Stimulated activated naive CD8-positive, alpha-beta T cell treated with anti-CD3 and anti-CD28 coated beads, Interleukin-15, Interleukin-2, amounts not matched to agents 100 U/mL and 50 U/mL, for 24 hours (primary cell): ENCODE measurements at places on chromosomes 5 and 9.

- DNase-seq, result no peak
Measured at GRCh38 chr9:116966199-116966598, 279.1 kb downstream of the TRIM32 start.

DNA sequence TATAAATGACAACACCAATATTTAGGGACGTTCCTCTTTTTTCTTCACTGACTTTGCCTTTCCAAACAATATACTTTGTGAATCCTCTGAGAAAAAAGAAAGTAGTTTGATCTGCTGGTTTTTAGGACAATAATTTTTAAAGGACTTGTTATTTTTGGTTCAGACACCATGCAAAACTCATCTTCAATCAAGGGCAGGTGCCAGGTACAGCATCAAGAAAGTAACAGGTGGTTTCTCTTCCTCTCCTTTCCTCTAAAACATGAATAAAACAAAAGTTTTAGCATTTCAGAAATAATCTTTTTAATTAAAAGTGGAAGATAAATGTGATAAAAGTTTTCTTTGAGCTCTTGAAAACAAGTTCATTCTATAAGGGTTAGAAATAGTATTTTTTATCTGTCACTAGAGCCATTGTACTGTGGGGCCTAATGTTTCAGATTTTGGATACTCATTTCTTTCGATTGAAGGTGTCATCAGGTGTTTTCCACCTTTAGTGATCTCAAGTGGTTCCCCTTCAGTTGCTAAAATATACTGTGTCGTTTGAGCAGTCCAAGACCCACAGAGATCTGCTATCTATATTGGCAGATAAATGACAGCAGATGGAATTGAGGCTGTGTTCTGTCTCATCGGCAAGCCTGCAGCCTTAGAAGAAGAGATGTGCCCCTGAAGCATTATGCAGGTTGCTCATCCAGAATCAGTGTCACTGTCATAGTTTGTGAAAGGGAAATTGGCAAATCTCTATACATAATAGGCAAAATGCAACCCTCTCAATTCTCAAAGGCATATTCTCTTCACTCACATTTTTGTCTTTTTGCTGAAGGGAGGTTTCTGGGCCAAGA is 499.7 kb downstream of the PDE4D start:
- DNase-seq, result no peak

DNA sequence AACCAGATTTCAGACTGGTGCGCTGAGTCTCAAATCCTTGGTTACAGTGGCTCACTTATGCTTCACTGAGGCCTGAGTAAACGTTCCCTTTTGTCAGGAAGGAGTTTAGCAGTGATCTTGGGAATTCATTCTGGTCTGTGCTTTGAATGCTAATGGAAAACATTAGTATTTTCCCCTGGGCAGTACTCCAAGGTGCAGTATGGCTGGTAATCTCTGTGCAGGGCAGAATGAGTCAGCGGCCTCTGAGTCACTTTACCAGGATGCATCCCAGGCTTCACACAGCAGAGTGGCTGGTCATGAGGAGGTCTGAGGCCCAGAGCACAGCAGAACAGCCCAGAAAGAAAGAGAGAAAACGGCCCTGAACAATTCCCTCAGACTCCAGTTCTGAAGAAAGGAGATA is 54.0 kb downstream of the PCA3 start:
- DNase-seq, result no peak

DNA sequence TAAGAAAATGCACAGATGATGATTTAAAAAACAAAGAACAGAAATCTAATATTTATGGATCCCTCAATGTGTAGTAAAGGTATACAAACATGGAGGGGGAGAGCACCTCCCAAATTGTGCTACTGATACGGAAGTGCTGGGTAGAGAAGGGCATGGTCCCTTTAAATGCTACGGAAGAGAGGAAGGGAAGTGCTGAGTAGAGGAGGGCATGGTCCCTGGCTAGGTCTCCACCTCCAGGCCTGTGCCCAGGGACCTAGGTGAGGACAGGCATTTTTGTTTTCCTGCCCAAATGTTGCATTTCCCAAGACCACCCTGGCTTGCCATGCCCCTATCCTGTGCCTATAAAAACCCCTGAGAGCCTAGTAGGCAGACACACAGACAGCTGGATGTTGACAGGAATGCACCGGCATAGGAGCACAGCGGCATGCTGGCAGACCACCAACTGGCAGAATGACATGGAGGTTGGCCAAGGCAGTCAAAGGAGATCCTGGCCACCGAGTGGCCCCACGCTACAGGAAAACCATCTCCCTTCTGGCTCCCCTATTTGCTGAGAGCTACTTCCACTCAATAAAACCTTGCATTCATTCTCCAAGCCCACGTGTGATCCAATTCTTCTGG is 62.1 kb upstream of the SPDL1 start:
- no peak for DNase-seq

DNA sequence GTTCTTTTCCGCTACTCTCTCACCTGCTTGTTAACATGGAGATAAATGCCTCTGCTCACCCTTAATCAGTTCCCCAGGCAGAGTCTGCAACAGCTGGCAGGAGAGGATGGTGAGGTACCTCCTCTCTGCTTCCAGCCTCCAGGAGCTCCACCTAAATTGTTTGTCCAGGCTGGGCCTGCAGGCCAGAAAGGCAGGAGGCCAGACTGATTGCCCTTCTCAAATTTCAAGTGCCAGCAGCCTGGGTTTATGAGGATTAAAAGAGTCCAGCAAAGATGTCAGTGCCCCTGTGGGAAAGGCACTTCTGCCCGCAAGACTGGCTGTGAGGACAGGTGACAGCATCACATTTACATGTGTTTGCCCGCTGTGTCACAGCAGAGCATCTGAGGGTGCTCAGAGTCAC is 19.8 kb downstream of the CORO2A start:
- no peak for DNase-seq

GRCh38 chr5:34811706-34812105 is 27.3 kb upstream of the TTC23L start:
- no peak for DNase-seq

DNA sequence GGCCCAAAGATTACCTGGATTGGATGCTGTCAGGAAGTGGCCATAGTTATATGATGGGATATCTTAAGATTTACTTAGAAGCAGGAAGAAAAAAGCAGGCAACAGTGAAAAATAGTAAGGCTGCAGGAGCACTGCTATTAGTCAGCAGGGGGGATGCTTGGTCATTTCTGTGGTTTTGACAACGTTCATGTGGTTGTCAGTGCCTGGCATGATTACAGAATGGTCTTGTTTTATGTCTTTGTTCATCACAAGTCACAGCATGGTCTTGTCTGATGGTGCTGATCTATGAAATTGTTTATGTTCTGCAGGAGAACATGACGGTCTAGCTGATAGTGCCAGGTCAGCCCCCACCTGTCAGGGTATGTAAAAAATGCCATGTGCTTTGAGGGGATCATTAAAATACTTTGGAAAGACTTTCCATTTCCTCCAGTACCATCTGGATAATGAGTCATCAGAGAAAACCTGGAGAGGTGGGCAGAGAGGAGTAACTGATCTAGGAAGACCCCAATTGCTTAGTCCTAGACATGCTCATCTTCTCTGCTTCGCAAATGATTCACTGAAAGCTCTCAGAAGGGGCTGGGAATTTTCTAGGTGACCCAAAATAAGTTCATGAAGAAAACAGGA is 48.5 kb downstream of the PLGRKT start:
- DNase-seq, result peak; percentile 23

DNA sequence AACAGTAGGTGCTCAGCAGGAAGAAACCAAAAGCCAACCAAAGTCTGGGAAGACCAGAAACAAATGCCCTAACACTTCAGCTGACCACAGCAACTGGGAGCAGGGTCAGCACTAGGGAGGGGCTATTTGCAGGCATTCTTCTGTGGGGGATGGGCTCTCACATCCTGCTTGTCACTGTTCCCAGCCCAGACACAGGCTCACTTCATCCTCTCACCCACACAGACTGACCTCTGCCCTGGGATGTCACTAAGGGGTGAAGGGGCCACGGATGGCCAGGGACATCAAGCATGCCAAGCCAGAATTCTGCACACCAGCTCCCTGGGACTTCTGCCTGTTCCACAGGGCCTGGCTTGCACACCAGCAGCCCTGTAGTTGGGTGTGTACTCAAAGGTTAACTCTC is 28.7 kb downstream of the GFRA3 start:
- no peak for DNase-seq

DNA sequence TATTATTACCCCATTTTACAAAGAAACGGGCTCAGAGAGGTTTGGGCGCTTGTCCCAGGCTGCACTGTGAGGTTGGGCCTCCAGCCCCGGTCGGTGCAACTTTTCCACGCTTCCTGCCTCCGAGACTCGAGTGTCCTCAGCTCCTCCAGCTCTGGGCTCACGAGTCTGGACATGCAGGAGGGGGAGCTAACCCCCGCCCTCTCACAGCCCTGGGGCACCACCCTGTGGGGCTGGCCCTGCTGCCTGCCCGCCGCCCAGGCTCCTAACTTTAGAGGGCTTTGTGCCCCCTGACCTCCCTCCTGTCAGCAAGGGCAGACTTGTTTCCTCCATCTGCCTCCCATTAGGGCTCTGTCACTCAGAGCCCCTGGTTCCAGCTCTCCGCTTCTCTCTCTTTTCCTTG is 4.3 kb upstream of the ASB6 start:
- DNase-seq, result no peak

- no peak for DNase-seq
Measured at GRCh38 chr5:159441441-159441840, 111.2 kb upstream of the IL12B start.

DNA sequence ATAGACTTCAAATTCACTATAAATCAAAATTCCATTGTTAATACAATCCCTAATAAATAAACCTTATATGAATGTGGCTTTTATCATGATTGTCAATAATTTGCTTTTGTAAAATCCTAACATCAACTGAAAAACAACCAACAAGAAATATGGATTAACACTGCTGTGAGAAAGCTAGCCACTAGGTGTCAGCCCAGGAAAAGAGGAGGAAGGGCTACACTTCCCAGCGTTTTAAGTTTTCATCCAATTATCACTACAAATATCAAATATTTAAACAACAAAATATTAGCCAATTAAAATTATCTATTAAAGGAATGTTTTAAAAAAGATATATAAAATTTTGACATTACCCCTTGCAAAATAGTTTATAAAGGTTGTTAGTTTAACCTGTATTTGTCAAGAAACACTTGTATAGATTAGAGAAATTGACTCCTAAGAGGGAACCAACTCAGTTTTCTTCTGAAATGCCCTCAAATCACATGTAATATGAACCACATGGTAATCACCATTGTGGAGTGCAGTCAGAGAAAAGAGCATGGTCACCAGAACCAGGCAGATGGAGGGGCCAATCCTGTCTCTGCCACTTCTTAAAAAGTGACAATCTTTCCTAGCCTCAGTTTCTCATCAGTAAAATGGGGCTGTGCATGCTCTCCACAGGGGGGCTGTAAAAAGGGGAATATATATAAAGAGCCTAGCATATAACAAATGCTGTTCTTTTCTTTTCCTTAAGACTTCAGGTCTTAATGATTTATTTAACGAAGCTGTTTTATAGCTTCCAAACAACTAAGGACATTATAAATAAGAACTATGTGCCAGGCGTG is 188.2 kb downstream of the CRB2 start:
- DNase-seq, result peak; percentile 36
